Memory B cell (primary cell): ENCODE measurements at places on chromosomes 1 and 21.
A peak's percentile ranks its signal among the peaks of the same experiment; 100 is the strongest.

GRCh38 chr1:94050675-94051074 is 70.3 kb downstream of the ABCA4 start:
- H3K27ac ChIP-seq: no peak overlapping the region
- H3K36me3 ChIP-seq: no peaks in the 10 kb centered on the region
- peaks cover 16% of the 10 kb centered on the region for H3K27me3 ChIP-seq
- DNase-seq: no peak
- H3K4me1 ChIP-seq: no peaks in the 10 kb centered on the region
- no peak overlapping the region for H3K4me3 ChIP-seq

GRCh38 chr1:192474080-192474683 is 101.4 kb upstream of the RGS1 start:
- peaks cover 11% of the 10 kb centered on the region for H3K27me3 ChIP-seq
- DNase-seq: peak; percentile 37
- no peak overlapping the region for H3K27ac ChIP-seq
- H3K4me1 ChIP-seq: no peaks in the 10 kb centered on the region
- H3K36me3 ChIP-seq: no peaks in the 10 kb centered on the region

DNA sequence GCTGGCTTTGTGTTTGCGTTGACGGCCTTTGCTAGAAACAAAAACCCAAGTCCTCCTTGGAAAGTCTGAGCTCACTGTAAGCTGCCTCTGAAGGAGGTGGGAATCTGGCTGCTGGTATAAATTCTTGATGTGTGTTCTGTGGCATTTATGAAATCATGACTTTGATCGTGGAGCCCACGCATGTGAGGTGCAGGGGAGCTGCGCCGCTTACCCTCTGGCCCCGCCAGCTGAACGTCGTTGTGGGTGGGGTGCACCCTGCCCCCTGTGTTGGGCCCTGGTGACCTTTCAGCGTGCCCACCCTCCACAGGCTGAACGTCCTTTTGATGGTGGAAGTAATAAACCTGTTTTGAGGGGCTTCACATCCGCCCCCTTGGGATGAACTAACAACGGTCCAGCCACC is 21.2 kb upstream of the DIP2A start:
- H3K4me3 ChIP-seq: no peak overlapping the region
- no peak for DNase-seq

GRCh38 chr1:84688463-84689061 is 1.7 kb downstream of the SSX2IP start:
- H3K27me3 ChIP-seq: no peaks in the 10 kb centered on the region
- H3K27ac ChIP-seq: no peak overlapping the region
- H3K4me3 ChIP-seq: peak overlapping the region; percentile 41
- peaks cover 20% of the 10 kb centered on the region for H3K4me1 ChIP-seq
- peaks cover 1% of the 10 kb centered on the region for H3K36me3 ChIP-seq

DNA sequence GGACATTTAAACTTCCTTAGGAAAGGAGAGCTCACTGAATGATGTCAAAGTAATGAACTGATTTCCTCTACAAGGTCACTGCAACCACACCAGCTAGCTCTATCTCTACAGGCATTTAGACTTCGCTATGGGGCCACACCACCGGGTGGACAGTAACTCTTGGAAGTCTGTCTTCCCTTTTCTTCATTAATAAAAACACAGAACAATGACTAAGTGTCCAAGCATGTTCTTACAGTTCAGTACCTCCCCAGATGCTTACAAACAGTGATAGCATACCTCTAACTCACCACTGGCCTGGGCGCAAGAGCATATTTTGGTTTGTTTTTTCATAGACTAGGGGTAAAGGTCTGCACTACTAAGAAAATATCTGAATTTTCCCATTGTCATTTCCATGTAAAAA is 54.6 kb downstream of the SIM2 start:
- DNase-seq: no peak
- H3K36me3 ChIP-seq: peaks cover 35% of the 10 kb centered on the region
- H3K27me3 ChIP-seq: peaks cover 7% of the 10 kb centered on the region
- H3K4me3 ChIP-seq: no peak overlapping the region
- no peak overlapping the region for H3K27ac ChIP-seq
